Stimulated activated CD8-positive, alpha-beta memory T cell treated with anti-CD3 and anti-CD28 coated beads, Interleukin-7, amount 100 ng/mL, for 48 hours (primary cell): ENCODE measurements at places on chromosomes 12 and 14.
A peak's percentile ranks its signal among the peaks of the same experiment; 100 is the strongest.

GRCh38 chr12:66352899-66353298, 50.6 kb downstream of the HELB start:
- no peak for DNase-seq

- no peak for DNase-seq
Observed at GRCh38 chr14:70213721-70214282, 25.1 kb upstream of the SLC8A3 start.

GRCh38 chr14:20798318-20798717, 4.3 kb downstream of the RNASE1 start:
- DNase-seq: no peak

DNA sequence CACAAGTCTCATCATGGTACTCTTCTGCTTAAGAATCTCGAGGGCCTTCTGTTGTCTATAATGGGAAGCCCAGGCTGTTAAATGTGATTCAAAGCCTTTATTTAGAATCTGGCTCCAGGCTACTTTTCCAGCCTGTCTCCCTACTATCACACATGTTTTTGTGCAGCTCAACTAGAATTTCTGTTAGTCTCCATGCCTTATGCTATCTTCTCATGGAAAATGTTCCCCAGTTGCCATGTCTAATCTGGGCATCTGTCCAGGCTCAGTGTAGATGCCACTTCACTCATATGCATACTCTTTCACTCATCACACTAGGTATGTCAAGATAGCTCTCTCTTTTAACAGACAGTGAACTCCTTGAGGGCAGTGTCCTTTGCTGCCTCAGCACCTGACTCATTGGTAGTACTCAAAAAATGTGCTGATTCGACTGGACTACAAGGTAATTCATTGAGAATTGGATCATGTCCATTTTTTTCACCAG, 145.3 kb downstream of the TTLL5 start:
- no peak for DNase-seq

DNA sequence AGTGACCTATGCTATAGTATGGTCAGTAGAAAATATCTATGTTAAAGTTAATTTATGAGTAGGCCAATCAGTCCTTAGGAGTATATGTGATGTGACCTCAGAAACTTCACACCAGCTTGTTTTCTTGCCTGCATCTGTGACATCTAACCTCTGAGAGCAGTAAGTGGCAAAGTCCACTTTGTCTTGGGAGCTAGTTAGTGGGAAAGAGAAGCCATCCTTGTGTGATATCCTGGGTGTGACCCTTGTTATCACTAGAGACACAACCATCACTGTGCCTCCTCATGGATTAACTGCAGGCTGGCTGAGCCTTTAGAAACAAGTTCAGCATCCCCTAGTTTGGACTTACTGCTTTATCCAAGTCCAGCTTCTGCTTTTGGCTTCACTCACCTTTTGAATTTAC, 170.6 kb upstream of the STXBP6 start:
- DNase-seq: no peak

- peak; percentile 1 for DNase-seq
Observed at GRCh38 chr12:99619389-99620158, 28.0 kb upstream of the GARIN6 start.

- DNase-seq: no peak
Observed at GRCh38 chr12:106154751-106155273, 16.1 kb upstream of the NUAK1 start.

GRCh38 chr14:22915886-22916521, 2.9 kb downstream of the RBM23 start:
- DNase-seq: no peak

- no peak for DNase-seq
Observed at GRCh38 chr12:110348431-110349059, 55.0 kb downstream of the ANAPC7 start.

GRCh38 chr12:71158361-71158882, 623 bp upstream of the TSPAN8 start:
- no peak for DNase-seq

GRCh38 chr12:53299454-53300180, at the start of gene MYG1:
Gene MYG1, plus strand, starts transcription at chr12:53299695. Its CDS starts 43 bp downstream, at chr12:53299738.
- DNase-seq: peak; percentile 83

DNA sequence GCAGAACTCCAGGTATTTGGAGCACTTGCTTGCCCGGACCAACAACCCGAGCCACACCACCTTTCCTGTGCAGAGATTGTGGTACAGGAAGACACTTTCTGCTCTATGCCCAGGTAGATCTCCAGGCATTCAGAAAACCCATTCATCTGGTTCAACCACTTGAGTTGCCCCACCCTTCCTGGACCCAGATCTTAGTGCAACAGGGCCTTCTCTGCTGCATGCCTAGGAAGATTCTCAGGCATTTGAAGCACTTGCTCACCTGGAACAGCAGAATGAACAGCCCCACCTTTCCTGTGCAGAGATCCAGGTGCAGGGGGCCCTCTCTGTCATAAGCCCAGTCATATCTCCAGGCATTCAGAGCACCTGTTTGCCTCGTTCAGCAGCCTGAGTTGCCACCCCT, 412.8 kb upstream of the MGAT4C start:
- no peak for DNase-seq

- no peak for DNase-seq
Observed at GRCh38 chr12:75955251-75955650, 76.3 kb downstream of the PHLDA1 start.

- no peak for DNase-seq
Observed at GRCh38 chr14:94224040-94224439, 49.9 kb downstream of the PPP4R4 start.

DNA sequence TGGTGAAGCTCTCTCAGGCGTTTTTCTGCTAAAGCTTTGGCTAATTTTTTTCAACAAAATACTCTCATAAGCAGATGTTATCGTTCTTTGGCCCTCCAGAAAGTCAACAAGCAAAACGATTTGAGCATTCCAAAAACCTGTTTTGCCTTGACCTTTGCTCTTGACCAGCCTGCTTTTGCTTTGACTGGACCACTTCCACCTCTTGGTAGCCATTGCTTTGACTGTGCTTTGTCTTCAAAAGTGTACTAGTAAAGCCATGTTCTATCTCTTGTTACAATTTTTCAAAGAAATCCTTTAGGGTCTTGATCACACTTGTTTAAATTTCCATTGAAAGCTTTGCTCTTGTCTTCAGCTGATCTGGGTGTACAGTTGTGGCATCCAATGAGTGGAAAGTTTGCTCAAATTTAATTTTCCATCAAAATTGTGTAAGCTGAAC, 10.7 kb upstream of the ARID4A start:
- DNase-seq: no peak

DNA sequence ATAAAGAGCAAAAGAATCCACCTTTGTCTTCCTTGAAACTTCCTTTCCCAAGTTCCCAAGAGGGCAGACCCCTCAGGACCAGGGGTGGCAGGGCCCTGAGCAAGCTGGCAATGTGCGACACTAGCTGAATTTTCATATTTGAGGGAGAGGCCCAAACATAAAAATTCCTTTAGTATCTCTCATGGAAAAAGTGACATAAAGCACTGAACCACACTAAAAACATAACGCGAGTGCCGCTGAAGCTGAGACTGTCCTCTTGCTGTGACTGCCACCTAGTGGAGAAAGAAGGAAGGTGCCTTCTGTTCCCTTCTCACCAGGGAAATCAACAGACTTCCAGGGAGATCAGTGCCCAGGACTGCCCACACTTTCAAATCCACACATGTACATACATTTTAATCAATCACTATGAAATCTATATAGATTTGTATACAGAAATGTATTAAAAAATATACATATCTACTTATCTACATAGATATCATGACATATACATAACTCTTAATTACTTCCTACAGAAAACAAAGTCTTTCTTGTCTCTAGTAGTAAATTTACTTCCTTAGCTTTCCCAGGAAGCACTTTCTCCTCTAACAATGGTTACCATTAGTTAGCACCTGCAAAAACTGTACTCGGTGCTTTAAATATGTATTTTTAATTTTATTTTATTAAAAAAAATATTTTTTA, 53.8 kb downstream of the SSH1 start:
- peak; percentile 55 for DNase-seq

DNA sequence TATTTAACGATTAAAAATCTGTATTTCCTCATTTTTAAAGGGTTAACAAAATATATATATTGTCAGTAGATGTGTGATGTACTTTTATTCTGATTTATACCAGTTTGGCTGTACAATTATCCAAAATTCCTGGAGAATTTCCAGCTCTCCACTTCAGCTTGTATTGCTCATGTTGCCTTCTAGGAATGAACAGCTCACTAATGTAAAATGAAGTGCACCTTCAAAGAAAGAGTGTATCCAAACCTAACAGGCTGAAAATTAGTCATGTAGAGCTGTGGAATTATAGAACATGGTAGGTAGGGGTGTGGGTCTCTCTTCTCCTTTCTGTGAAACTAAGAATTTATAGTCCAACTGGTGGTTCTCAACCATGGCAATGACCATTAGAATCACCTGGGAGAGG, 362.0 kb downstream of the ETNK1 start:
- no peak for DNase-seq

DNA sequence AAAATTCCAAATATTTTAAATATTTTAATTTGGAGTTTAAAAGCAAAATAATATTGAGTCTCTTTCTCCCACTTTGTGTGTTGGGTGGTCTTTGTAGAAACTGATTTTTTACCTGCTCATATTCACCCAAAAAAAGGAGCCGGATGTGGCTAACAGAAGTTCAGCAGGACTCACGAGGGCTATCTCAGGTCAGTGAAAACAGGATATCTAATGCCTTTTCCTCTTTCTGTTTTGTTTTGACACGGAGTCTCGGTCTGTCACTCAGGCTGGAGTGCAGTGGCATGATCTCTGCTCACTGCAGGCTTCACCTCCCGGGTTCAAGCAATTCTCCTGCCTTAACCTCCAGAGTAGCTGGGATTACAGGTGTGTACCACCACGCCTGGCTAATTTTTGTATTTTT, 30.8 kb downstream of the COA8 start:
- DNase-seq: no peak

DNA sequence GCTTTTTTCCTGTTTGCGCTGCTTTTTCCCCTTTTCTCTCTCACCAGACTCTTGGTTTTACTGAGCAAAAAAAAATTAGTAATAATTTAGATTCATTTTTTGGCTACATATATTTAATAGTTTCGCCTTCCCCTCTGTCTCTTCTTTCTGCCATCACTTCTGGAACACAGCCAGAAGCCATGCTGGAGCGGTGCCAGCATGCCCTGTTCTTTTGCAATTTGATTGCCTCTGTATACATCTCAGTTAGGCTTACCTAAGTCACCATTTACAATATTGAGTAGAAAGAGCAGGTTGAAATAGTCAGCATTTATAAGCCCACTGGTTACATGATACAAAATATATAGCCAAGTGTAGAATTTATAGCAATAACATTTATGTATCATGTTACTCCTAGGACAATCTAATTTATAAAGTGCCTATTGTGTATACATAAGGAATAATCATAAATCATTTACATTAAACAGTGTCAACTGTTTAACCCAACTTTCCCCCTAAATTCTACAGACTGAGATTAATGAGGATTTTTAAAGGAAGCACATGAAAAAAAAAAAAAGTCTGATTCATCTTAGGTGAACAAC, 413.8 kb upstream of the SOX5 start:
- DNase-seq: no peak

DNA sequence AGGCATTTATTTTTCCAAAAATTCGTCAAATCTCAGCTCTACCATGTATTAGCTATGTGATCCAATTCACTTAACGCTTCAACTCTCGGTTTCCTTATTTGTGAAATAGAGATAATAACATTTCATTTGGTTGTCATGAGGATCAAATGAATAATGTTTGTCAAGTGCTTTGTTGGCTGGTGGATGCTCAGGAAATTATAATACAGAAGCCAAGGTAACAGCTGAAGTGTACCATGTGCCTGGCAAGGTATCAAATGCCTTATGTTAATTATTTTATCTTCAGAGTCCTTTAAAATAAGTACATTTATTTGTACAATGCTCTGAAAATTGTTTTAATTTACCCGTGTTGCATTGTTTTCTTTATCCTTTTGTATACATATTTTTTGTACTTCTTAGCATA, 6.1 kb upstream of the PRKCH start:
- no peak for DNase-seq

DNA sequence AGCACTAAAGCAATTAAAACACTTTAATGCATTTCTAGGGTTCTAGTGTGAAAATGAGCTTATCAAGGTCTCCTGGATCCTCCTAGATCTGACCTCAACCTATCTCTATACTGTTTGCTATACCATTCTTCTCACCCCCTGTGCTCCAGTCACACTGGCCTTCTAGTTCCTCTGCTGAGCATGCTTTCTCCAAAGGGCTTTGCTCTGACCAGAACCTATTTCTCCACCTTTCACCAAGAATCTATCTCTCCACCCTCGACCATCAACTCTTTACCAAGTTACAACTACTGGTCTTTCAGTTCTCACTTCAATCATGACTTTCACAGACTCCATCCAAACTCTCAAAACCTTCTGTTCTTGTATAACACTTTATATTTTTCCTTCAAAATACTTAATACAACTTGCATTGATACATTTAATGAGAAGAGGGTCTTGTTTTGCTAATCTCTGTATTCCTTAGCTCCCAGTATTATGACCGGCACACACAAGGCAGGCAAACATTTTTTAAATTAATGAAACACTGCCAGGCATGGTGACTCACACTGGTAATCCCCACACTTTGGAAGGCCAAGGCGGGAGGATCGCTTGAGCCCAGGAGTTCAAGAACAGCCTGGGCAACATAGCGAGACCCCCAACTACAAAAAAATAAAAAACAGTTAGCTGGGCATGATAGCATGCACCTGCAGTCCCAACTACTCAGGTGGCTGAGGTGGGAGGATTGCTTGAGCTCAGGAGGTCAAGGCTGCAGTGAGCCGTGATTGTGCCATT, 22.8 kb downstream of the PPP1R12A start:
- DNase-seq: no peak

DNA sequence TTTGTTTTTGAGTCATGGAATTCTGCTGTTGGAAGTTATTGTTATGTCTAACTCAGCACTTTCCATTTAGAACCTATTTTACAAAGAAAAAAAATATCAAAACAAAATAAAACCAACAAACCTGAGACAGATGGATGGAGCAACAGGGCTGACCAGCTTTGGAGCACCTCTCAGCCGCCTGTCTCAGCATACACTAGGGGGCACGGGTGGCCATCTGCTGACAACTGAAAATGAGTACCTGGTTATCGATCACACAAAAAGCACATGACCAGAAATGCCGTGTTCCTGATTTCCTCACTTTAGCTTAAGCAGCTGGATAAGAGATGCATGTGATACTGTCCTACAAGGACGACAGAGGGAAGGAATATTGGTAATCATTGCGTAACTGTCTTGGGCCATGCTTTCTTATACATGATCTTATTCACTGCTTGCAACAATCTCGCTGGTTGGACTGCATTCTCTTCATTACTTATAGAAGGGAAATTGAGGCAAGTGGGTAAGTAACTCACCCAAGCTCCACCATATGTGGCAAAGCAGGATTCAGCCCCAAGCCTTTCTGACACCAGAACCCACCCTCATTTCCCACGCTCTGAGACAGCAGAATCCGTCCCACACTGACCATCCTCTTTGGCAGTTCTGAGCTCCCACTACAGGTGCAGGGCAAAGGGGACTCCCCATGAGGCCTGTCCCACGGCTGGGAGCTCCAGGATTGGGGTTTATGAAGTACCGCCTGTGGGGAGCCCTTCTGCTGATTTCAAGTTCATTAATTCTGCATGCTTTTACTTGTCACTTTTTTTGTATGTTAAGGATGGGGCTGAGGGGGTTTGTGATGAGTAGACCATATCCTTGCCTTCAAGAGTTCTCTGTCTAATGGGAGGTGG, 43.5 kb downstream of the C14orf132 start:
- no peak for DNase-seq

GRCh38 chr12:96506776-96507175, 17.4 kb downstream of the CFAP54 start:
- DNase-seq: no peak

- DNase-seq: no peak
Observed at GRCh38 chr12:50555471-50555885, 50.7 kb downstream of the DIP2B start.

GRCh38 chr14:35879654-35880249, 53.6 kb downstream of the BRMS1L start:
- no peak for DNase-seq

- DNase-seq: no peak
Observed at GRCh38 chr12:101743724-101744472, 4.6 kb upstream of the SYCP3 start.
